ENCODE measurements at places on chromosomes 3 and 15.

- no peak for DNase-seq
Measured at GRCh38 chr15:66408254-66408653, 21.5 kb downstream of the MAP2K1 start.

- no peak for DNase-seq
Measured at GRCh38 chr15:31305796-31306425, 20.7 kb upstream of the KLF13 start.

GRCh38 chr3:168048414-168049330, 47.1 kb downstream of the GOLIM4 start:
- DNase-seq = no peak

DNA sequence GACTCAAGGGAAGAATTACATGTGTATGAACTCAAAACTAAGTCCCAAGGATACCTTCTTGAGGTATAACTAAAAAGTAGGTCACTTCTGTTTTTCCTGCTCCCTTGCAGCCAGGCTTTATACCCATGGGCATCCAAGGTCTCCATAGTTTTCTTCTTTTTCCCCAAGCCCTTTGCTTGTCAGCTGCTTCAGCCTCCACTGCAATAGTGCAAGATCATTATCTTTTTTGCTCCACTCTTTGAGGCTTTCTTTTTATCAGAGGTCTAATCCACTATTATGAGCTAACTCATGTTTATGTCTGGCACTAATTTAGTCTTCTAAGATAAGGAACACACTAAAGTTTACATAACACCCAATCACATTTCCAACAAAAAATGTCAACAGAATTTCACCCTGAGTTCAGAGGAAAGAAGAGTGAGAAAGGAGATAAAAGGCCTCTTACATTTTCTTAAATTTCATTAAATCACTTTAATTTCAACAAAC, 121.2 kb upstream of the LSAMP start:
- DNase-seq = no peak

DNA sequence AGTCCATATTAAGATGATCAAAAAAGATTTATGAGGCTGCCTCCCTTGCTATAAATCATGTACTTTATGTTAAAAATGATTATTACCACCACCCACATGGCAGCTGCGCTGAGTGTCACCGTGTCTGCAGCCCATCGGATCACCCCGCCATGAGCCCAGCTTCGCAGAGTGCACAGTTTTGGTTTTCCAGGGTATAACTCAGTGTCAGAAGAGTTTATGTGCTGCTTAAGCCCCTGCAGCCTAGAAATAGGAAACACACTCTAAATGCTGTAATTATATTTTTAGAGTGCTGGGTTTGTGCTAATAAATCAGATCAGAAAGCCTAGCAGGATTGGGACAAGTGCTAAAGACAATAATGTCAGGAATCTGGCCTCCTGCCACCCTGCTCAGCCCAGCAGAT, 54.7 kb upstream of the ONECUT1 start:
- DNase-seq = no peak

- peak; percentile 82 for DNase-seq
Measured at GRCh38 chr3:170689893-170690660, 104.2 kb upstream of the SLC7A14 start.

DNA sequence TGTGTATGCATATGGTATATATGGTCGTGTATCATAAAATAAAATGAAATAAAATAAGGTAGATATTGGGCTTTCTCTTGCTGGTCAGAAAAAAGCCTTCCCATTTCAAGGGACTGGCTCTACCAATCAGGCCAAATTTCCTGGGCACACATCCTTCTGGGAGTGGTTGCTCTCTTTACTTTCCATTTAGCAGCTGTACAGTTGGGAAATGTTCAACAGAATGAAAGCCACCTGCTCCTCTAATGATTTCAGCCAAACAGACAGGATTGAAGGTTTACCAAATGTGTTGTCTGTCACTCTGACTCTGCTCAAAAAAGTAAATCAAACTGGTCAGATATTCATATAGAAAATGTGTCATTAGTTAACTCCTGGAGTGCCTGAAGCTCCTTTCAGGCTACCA, 380.4 kb downstream of the ROBO2 start:
- DNase-seq = no peak

DNA sequence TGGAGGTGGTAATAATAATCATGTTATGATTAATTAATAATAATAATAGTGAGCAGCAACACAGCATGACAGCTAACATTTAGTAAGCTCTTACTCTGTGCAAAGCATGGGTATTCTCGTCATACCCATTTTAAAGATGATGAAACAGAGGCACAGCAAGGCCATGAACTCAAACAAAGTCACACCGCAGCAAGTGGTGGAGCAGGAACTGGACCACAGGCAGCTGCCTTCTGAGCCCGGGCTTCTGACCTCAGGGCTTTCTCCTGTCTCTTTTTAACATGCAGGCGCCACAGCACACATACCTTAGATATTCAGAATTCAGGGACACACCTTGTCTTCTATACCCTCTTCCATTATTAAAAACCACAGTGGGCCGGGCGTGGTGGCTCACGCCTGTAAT, 50.7 kb upstream of the SPATA12 start:
- no peak for DNase-seq

DNA sequence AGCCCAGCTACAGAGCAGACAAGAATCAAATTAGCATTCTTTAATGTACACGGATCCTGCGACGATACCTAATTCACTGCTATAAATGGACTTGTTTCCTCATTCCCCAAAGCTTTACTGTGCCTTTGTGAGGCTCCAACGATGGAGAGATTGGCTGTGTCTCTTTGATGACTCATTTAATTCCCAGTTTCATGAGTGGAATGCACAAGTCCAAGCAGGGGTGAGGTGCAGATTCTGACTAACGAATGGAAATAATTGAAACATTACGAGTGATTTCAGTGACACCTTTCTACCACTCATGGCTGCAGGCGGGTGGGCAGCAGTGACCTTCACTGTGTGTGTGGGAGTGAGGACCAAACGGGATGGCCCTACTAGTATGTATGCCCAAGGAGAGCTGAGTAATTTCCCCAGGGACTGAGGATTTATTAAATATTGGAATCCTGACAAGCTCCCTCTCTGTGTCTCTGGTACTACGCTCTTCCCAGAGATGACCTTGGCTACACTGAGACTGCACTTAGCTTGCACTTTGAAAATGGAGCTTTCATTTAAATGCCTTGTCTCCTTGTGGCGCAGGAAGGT, 156.7 kb downstream of the CACNA2D3 start:
- peak; percentile 22 for DNase-seq

DNA sequence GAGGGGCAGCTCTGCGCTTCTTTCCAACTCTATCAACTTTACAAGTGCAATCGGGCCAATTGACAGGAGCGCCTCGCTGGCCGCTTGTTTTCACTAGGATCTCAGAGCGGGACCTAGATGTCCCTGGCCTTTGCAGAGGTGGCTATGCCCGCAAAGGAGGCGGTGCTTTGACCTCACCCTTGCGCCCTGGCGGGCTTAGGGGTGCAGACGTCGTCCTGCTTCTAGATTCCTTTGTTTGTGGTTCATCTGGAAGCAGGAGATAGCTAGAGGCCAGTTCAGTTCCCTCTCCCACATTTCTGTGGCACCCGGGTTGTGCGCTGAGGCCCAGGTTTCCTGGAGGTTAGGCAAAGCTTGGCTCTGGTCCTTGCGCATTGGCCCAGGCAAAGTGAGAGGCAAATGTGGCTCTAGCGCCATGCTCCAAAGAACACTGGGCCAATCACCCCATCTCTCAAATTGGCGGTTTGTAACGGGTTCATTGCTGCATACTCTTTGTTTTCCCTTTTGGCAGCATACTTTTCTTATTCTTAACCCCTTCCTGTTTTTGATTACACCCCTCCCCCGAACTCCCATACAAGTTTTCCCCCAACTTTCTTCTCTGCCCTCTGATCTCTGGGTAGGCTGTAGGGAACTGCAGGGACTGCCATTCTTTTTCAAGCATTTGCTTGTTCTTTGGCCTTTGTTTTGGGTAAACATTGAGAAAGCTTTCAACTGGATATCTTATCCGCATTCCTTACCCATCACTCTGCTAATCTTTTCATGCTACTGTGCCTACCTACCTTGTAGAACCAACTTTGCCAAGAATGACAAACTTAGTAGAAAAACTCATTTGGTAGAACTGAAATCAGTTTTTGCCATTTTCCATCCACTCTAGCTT, 1.4 kb downstream of the PPM1L start:
- no peak for DNase-seq

DNA sequence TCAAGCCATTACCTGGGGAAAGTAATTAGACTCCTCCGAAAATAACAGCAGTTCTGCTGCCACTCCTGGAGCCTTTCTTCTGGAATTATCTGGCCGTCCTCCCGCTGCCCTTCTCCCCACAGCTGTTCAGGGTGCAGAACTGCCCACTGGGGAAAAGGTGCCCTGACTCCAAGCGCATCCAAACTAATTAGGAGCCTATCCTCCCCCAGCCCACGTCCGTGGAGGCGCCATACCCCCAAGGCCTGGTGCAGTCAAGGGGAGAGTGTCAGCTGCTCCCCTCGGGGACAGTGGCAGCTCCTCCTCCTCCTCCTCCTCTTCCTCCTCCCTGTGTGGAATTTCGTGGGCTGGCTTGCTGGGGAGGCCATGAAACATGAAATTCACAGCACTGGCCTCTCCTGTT, 177.2 kb downstream of the XXYLT1 start:
- no peak for DNase-seq

DNA sequence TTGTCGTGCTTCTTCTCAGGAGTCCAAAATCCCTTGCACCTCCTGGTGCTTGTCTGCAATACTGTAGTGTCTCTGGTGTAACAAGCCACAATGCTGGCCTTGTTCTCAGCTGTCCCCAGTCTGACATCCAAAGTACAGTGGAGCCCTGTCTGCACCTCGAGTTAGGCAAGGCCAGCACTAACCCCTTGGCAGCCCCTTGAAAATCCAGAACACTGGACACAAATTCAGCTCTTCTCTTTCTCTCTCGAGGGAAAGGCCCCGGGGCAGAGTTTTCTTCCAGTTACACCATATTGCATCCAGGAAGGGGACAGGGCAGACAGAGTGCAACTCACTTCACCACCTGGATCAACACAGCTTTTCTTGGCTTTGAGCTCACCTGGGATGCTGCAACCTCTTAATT, 91.3 kb upstream of the ATP10A start:
- DNase-seq = no peak

- no peak for DNase-seq
Measured at GRCh38 chr15:73287019-73287418, 81.7 kb downstream of the HCN4 start.

DNA sequence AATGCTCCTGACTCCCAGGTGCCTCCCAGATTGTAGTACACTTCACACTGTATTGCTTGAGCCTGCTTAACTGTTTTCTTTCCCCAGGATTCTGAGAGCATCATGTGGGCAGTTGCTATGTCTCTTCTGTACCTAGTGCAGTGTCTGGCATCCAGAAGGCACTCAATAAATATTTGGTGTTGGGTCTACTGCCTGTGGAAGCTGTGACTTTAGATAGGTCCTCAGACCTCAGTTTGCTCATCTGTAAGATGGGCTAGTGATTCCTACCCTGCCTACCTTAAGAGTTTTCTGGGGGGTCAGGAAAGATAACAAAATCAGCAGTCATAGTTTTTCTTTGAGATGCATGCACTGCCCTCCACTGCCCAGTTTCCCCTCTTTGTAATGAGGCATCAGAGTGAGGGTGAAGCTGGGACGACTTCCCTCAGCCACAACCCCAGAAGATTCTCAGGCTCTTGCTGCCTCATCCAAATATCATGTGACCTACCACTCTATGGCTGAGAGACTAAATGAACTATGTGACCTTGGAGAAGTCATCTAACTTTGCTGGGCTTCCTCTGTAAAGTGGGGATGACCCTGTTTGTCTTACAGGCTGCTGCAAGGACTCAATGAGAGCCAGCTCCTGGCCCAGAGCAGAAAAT, 50.4 kb downstream of the ATP2B2 start:
- DNase-seq = no peak

GRCh38 chr3:122030381-122031122, 8.5 kb upstream of the ILDR1 start:
- no peak for DNase-seq

- no peak for DNase-seq
Measured at GRCh38 chr15:99437315-99438223, 128.2 kb upstream of the MEF2A start.

DNA sequence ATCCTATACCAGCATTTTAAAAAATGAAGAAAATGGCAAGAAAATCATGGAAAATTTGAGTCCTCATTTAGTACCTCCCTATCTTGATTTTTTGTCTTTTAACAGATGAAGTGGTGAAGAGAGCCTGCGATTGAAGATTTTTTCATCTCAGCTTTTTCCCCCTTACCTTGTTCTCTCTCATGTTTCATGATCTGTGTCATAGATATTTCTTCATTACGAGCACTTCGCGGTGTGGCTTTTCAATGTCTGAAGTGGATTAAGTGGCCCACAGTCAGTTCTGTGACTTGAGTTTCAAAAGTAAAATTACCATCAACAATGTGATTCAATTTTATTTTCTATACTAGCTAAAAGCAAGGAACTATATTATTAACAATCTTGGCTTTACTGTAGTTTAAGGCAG, 147.2 kb downstream of the FNDC3B start:
- no peak for DNase-seq

- DNase-seq = peak; percentile 17
Measured at GRCh38 chr15:85380812-85381642, 624 bp downstream of the AKAP13 start.

- DNase-seq = no peak
Measured at GRCh38 chr3:116517308-116517707, 72.0 kb upstream of the LSAMP start.

- no peak for DNase-seq
Measured at GRCh38 chr3:30511524-30512251, 94.7 kb upstream of the TGFBR2 start.

DNA sequence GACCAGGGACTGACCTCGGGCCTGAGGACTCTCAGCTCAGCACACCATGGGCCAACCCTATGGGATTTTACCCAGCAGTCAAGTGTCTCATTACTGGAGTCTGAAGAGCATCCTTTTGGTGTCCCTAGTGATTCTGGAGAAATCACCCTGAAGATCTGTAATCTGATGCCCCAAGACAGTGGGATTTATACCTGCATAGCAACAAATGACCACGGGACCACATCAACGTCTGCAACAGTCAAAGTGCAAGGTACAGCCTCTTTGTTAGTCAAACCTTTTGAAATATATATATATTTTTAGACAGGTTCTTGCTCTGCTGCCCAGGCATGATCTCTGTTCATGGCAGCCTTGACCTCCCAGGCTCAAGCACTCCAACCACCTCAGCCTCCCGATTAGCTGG, 34.2 kb upstream of the UMPS start:
- no peak for DNase-seq

DNA sequence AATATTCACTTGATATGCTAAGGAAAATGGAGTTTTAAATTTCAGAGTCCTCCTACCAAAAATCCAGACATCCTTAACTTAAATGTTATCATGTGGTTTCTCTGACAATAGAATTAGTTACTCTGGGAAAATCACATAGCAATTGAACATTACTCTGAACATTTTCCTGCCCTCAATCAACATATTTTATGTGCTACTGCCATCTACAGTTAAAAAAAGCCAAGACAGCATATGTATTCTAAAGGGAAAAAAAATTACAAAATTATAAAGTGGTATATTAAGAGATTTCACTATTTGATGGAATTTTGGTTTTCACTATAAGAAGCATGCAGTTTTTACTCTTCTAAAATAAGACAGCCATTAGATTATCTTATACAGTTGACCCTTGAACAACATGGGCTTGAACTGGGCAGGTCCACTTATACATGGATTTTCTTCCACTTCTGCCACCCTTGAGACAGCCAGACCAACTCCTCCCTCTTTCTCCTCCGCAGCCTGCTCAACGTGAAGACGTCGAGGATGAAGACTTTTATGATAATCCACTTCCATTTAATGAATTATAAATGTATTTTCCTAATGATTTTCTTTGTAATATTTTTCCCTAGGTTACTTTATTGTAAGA, 122.3 kb downstream of the ATP1B3 start:
- no peak for DNase-seq

- peak; percentile 32 for DNase-seq
Measured at GRCh38 chr3:3800685-3801493, 1.7 kb downstream of the LRRN1 start.

Measured in head of caudate nucleus (tissue), 42 donors.